ENCODE measurements at places on chromosomes 12 and 14.

- no peaks in the 10 kb centered on the region for H3K4me1 ChIP-seq
- no peak for ATAC-seq
- H3K27me3 ChIP-seq = no peaks in the 10 kb centered on the region
Observed at GRCh38 chr14:84208451-84208850, 1321.5 kb upstream of the FLRT2 start.

DNA sequence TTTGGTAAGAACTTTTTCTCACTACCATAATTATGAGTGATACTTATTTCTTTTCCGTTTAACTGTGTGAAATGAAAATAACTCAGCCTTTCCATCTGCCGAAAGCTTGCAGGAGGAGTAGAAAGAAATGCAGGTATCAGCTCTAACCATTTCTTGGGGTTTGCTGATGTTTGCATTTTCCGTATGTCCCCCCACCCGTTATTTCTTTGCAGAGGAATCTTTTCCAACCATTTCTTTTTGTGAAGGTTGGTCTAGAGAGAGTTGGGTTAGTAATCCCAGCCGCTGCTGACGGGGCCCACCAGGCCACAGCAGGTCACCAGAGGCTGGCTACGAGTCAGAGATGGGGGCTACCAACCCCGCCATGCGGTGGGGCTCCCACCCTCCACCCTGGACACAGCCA, 7.0 kb upstream of the PIWIL1 start:
- H3K27me3 ChIP-seq = peaks cover 19% of the 10 kb centered on the region
- no peak overlapping the region for H3K4me3 ChIP-seq
- H3K36me3 ChIP-seq = no peaks in the 10 kb centered on the region
- no peaks in the 10 kb centered on the region for H3K4me1 ChIP-seq

- peaks cover 16% of the 10 kb centered on the region for H3K4me1 ChIP-seq
- H3K4me3 ChIP-seq = no peak overlapping the region
- H3K36me3 ChIP-seq = peaks cover under 1% of the 10 kb centered on the region
- H3K27me3 ChIP-seq = peaks cover 20% of the 10 kb centered on the region
- no peak overlapping the region for H3K27ac ChIP-seq
- ATAC-seq = no peak
Observed at GRCh38 chr12:12207746-12208145, 59.1 kb downstream of the LRP6 start.

GRCh38 chr12:25701290-25701689, 148.2 kb upstream of the LMNTD1 start:
- H3K27me3 ChIP-seq = peaks cover 6% of the 10 kb centered on the region
- H3K4me3 ChIP-seq = no peak overlapping the region
- no peak for ATAC-seq

GRCh38 chr12:70045036-70045435, 198.2 kb upstream of the CNOT2 start:
- no peaks in the 10 kb centered on the region for H3K4me1 ChIP-seq
- no peak overlapping the region for H3K27ac ChIP-seq
- no peak for ATAC-seq
- H3K27me3 ChIP-seq = peaks cover 8% of the 10 kb centered on the region
- no peaks in the 10 kb centered on the region for H3K36me3 ChIP-seq
- H3K4me3 ChIP-seq = no peak overlapping the region

DNA sequence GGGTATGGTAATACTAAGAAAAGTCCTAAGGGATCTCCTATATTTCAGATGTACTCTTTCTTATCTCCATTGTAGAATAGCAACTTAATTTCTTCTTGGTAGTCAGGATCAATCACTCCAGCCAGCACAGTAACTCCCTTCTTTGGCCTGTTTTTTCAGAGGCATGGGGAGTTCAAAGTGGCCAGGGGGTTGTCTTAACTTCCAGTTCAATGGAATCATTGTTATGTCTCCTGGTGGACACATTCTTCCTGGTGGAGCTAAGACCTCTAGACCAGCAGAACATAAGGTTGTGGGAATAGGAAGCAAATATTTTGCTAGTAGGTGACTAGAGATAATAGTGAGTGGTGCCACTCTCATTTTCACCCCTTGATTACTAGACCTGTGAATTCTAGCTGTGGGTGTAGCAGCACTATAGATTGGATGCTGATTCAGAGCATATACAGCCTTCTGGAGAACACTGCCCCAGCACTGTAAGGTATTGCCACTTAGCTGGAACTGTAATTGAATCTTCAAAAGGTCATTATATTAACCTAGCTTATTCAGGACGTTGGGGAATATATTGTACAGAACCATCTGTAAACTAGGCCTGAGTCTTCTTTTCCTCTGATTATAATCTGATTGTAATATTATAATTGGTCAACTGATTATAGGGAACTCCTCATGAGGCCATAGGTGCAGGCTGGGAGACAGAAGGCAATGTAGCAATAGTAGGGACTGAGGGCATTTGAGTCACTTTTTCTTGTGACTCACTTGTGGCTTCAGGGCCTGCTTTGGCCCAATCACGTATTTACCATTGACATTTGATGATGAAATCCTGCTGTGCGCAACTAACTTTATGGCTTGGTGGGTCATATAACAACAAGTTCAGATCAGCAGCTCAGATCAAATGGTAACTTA, 60.2 kb upstream of the ATP2B1 start:
- no peaks in the 10 kb centered on the region for H3K36me3 ChIP-seq
- no peak overlapping the region for H3K4me3 ChIP-seq
- H3K27me3 ChIP-seq = no peaks in the 10 kb centered on the region
- peak; percentile 91 for ATAC-seq
- peaks cover 15% of the 10 kb centered on the region for H3K4me1 ChIP-seq

DNA sequence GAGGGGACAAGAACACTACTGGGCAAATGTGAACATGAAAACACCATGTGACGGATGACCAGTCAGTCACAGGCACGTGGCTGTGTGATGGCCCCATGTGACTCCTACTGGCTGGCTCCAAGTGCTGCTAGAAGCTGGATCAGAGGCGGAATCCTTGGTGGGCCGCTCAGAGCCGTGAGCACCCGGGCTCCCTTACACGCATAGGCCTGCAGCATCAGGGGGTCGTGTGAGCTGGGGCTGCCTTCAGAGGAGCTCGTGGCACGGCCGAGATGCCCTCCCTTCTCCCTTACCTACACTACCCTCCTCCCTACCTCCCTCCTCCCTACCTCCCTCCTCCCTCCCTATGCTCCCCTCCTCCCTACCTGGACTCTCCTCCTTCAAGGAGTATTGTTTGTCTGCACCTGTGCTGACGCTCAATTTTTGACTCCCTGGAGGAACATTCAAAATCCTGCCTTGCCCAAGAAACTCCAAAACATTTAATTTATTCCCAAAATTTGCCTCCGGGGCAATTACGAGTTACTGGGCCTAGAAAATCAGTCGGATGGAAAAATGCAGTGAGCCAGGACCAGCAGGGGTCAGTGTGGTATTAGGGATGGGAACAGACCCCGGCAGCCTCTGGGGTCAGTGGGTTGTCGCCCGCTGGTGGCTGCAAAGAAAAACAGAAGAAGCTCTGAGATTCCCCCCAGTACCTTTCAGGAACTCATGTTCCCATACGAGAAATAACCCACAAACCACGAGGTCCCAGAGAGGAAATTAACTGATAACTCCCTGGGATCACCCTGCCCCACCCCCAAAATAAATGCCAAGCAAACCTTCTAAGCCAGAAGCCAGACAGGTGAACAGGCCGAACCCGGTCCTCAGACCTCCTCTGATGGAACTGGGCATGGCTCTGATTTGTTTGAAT, 61.3 kb downstream of the C14orf132 start:
- peaks cover 4% of the 10 kb centered on the region for H3K27me3 ChIP-seq
- ATAC-seq = peak; percentile 55
- H3K36me3 ChIP-seq = no peaks in the 10 kb centered on the region
- H3K27ac ChIP-seq = no peak overlapping the region
- H3K4me1 ChIP-seq = no peaks in the 10 kb centered on the region

DNA sequence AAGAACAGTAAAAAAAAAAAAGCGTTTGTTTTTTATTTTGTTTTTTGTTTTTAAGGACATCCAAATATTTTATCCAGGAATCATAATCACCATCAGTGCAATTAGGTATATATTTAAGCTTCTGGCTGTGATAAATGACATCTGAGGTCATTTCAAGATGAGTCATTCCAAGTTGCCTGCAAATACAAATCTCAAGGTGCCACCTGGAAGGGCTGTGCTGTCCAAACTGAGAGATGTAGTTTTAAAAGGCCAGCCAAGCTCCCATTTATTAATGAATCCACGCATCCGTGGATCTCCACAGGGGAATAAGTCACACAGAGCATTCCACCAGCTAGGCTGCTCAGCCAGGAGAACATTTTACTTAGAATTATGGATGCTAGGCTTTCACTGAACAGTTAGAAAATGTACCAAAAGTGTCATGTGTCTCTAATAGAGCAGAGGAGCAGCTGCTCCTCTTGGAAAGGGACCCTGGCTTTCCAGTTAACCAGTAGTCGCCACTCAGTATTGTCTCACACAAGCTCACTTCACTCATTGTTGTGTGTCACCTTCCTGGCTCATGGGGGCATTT, 1151.4 kb upstream of the TMEM132C start:
- H3K27me3 ChIP-seq = peaks cover 16% of the 10 kb centered on the region
- ATAC-seq = no peak
- H3K36me3 ChIP-seq = no peaks in the 10 kb centered on the region
- no peak overlapping the region for H3K27ac ChIP-seq
- H3K4me1 ChIP-seq = no peaks in the 10 kb centered on the region

GRCh38 chr12:132411457-132411856, 78.5 kb upstream of the FBRSL1 start:
- no peak overlapping the region for H3K4me3 ChIP-seq
- H3K36me3 ChIP-seq = no peaks in the 10 kb centered on the region
- no peaks in the 10 kb centered on the region for H3K4me1 ChIP-seq
- H3K27me3 ChIP-seq = no peaks in the 10 kb centered on the region

DNA sequence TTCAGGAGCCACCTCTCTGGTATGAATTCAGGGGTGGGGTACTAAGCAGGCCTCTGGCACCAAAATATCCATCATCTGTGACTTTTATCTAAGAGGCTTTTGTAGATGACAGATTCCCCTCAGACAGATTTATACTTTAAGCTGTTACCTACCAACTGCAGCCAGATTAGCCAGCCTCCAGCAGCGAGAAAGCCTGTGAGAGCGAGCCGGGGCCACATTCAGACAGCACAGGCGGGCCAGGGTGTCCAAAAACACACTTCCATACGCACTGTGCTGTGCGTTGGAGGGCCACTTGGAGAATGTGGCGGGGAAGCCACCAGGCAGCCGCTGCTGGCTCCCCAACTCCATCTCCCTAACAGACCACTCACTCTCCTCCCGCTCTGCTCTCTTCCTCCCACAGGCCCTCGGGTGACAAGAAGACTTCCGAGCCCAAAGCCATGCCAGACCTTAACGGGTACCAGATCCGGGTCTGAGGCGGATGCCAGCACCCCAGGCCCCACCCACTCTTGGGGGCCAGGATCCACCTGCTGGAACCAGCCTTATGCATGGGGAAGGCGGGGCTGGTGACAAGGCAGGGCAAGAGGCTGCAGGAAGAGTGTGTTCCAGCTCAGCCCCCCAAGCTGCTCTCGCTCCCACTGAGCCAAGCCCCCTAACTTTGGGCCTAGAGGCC, 17.4 kb downstream of the VASH1 start:
- H3K27me3 ChIP-seq = no peaks in the 10 kb centered on the region
- no peak overlapping the region for H3K4me3 ChIP-seq
- peaks cover 14% of the 10 kb centered on the region for H3K4me1 ChIP-seq
- peak overlapping the region; percentile 4 for H3K27ac ChIP-seq
- H3K36me3 ChIP-seq = peaks cover 13% of the 10 kb centered on the region

DNA sequence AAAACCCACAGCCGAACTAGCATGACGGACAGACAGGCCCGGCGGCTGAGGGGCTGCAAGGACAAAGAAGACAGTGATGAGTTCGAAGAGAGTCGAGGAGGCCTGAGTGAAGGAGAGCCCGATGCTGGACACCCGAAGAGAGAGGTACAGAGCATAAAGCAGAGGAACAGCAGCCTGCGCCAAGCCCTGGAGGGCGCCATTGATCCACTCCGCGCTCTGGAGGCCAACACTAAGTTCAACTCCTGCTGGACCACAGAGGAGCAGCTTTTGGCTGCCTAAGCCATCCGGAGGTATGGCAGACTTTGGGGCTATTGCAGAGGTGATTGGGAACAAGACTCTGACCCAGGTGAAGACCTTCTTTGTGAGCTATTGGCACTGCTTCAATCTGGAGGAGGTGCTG, 7.8 kb upstream of the PLXNC1 start:
- ATAC-seq = peak; percentile 81
- H3K4me3 ChIP-seq = no peak overlapping the region
- H3K36me3 ChIP-seq = no peaks in the 10 kb centered on the region
- no peaks in the 10 kb centered on the region for H3K27me3 ChIP-seq
- H3K27ac ChIP-seq = no peak overlapping the region

GRCh38 chr12:71476513-71476912, 36.9 kb downstream of the LGR5 start:
- H3K36me3 ChIP-seq = no peaks in the 10 kb centered on the region
- peaks cover 29% of the 10 kb centered on the region for H3K27me3 ChIP-seq
- H3K4me3 ChIP-seq = no peak overlapping the region
- no peak overlapping the region for H3K27ac ChIP-seq
